ENCODE measurements at places on chromosomes 5 and 9.

- DNase-seq, result no peak
Observed at GRCh38 chr5:73644385-73644963, 18.5 kb downstream of the ARHGEF28 start.

- no peak for DNase-seq
Observed at GRCh38 chr5:64576250-64576649, 70.4 kb downstream of the RGS7BP start.

- DNase-seq, result no peak
Observed at GRCh38 chr5:28310696-28311095, 1272.3 kb upstream of the CDH9 start.

GRCh38 chr9:71915495-71915894 is 4.1 kb downstream of the C9orf85 start:
- DNase-seq, result no peak

DNA sequence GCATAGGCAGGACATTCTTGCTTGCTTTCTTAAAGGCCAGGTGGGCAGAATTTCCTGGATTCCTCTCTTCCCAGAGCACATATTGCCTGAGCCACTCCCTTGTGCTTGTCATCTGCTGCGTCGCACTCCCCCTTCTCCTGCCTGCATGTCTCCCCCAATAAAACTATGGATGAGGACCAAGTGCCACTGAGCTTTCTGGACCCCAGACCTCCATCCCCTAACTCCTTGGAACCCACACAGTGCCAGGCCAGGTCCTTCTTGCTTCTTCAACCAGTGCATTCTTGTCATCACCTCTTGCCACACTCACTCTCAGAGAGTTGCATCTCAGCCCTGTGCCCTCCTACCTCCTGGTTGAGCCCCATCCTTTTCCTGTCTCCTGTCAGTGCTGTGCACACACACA is 157.9 kb upstream of the PANK3 start:
- DNase-seq, result no peak

DNA sequence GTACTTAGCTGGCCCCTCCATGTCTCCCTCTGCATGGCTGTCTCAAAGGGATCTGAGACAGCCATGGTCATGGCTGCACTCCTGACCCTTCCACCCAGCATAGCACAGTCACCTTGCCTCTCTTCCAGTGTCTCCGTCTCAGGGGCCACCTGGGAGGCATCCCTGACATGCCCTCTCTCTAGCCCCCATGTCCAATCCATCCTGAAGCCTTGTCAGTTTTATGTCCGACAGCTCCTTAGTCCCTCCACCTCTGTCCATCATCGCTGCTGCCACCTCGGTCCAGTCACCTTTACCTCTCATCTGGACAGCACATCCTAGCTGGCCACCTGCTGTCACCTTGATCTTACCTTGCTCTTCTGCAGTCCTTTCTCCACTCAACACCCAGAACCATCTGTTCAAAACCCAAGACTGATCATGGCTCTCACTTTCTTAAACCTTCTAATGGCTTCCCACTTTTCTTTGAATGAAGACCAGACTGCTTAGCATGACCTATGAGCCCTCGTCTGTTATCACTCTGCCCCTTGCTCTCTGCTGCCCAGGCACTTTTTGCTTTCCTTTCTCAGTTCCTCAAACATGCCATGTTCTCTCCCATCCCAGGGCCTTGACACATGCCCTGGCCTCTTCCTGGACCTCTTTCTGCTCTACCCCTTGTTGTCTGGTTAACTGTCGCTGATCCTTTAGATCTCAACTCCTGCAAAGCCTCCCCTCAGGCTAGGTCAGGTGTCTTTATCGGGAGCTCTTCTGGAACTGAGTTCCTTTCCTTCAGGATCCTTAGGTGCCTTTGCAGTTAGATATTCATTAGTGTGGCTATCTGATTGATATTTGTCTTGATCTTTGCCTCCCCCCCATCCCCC is 181.8 kb upstream of the PITX1 start:
- DNase-seq, result no peak

DNA sequence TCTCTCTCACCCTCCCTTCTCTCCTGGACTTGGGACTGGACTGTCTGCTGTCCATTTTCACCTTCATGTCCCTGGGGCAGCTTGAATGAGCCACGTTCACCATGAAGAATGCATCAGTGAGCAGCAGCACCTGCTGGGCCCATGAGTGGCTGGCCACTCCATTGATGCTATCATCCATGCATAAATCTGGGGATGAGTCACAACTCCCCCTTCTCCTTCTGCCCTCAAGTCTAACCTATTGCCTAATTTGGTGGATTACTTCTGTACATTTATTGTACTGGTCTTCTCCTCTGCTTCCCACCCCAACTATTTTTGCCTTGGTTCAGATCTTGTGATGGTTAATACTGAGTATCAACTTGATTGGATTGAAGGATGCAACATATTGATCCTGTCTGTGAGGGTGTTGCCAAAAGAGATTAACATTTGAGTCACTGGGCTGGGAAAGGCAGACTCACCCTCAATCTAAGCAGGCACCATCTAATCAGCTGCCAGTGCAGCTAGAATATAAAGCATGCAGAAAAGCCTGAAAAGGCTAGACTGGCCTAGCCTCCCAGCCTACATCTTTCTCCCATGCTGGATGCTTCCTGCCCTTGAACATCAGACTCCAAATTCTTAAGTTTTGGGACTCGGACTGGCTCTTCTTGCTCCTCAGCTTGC is 46.7 kb downstream of the GDNF start:
- DNase-seq, result no peak

DNA sequence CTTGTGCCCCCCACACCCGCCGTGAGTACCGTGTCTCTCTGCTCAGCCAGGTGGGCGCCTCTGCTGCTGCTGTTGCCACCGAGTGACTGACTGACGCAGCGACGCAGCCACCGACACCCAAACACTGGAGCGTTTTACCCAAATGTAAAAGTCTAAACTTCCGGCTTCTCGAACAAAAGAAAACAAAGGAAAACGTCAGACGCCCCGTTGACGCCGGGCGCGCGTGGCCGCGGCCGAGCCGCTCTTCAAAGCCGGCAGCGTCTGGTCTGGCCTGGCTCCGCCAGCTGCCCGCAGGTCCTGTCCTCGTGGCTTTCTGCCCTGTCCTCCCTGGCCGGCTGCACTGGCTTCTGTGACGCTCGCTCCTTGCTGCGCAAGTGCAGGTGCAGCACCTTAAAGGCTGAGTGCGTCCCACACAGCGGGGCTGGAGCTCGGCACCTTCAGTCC is 41.4 kb upstream of the CLPTM1L start:
- DNase-seq, result peak; percentile 91

- no peak for DNase-seq
Observed at GRCh38 chr9:118721276-118721675, 648.0 kb downstream of the BRINP1 start.

GRCh38 chr9:96646081-96646991 is 8.8 kb downstream of the PRXL2C start:
- peak; percentile 6 for DNase-seq

- no peak for DNase-seq
Observed at GRCh38 chr5:150278916-150279315, 10.7 kb downstream of the CAMK2A start.

DNA sequence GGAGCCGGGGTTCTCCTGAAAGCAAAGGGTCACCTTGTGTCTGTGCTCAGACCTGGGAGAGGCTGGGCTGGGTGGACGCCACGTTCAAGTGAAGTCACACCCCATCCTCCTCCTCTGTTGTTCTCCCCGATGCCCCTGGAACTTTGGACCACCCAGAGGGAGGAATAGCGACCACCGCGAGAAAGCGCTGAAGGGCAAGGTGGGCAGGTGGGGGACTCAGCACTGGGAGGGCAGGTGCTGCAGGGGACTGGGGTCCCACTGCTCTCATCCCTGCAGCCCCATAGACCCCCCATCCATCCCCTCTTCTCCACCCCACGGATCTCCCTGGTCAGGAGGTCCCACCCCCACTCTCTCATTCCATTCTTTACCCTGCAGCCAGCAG is 48.8 kb upstream of the COL5A1 start:
- no peak for DNase-seq

- DNase-seq, result no peak
Observed at GRCh38 chr5:94776167-94776566, 157.7 kb downstream of the SLF1 start.

DNA sequence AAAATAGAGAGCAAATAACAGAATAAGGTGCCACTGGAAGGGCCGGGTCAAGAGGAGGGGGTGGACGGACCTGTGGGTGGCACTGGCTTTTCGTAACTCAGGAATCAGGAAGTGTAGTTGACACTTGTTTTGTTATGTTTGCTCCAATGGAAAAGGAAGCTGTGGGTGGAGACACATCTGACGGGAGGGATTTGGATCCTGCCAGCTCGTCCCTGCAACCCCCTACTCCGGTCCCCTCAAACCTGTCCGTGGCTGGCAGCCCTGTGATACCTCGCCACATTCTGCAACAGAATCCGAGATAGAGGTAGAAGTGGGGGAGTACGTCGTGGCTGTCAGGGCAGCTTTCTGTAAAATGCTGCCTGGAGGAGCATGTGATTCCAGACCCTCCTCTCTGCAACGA is 104.2 kb upstream of the IER5L start:
- no peak for DNase-seq

DNA sequence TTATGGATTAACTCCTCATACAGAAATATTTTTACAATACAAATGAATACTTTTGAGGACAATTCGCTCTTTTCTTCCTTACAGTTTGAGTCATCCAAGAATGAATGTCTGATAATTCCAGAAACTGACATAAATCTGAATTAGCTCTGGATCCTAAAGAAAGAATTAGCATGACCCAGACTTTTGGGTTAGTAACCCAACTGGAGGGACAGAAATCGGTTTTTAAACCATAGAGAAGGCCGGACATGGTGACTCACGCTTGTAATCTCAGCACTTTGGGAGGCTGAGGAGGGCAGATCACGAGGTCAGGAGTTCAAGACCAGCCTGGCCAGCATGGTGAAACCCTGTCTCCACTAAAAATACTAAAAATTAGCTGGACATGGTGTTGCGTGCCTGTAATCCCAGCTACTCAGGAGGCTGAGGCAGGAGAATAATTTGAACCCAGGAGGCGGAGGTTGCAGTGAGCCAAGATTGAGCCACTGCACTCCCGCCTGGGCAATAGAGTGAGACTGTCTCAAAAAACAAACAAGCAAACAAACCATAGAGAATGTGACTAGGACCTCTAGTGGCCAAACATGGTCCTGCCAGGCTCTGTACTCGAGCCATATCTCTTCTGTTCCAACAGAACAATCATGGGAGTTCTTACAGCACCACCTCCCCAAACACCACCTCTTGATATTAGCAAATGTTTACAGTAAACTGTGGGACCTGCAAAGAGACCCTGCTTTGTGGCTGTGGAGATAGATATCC is 44.8 kb downstream of the LURAP1L start:
- no peak for DNase-seq

DNA sequence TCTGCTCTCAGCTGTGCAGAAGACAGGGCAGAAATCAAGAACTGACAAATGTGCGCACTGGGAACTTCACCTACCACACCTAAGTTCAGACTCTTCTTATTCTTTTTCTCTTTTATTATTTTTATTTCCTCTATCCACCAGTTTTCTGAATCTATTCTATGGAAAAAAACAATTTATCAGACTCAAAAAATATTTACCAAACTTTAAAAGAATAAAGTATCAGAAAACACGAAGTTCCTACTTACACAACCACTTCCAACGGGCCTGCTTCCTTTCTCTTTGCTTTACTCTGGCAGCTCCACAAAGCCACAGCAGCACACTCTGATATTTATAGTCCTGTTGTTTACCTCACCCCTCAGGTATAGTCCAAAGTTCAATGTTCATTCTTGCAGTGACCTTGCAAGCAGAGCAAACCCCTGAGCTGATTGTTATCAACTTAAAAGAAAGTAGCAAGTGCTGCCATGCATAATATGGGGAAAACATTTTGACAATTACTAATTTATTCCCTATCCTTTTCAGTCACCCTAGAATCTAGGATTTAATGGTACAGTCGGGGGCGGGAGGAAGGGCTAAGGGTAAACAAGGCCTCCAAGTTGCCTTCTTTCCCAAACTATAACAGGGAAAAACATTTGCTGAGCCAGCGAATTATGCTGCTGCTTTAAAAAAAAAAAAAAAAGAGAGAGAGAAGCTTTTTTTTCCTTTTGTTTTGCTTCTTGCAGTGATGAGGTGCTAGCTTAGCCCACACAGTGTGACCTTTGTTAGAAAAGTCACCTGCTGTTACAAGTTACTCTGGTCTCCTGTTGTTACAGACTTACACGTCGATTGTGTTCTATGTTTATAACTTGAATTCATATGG is at the start of gene SELENOP:
TSS of gene SELENOP (minus strand) at position 302 of the 856 bp plus-strand sequence. CDS start 3,539 bp downstream, outside the sequence.
- no peak for DNase-seq

DNA sequence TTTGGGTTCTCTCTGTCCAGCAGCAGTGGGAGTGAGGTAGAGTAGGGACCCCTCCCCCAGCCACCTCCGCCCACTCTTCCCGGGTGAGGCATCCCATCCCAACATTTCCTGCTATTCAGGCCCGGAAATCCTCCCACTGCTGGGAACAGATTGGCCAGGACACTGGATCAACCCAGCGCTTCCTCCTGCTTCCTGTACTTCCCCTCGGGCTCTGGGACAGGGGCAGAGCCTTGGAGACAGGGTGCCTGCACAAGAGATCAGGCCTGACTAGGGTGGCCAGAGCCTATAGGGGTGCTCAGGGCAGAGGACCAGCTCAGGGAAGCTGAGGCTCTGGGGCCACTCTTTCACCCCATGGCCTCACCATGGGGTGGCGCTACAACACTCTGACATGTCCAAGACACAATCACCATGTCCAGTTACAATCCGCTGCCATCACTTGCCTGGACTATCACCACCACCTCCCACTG is 14.5 kb downstream of the SH2D3C start:
- DNase-seq, result no peak
